ENCODE measurements at places on chromosomes 2 and 18.

- DNase-seq = no peak
These were observed 254.0 kb upstream of the RBMS1 start for GRCh38 chr2:160747501-160748170.

GRCh38 chr18:49751427-49752094 is 61.8 kb downstream of the ACAA2 start:
- DNase-seq = no peak

GRCh38 chr18:56148373-56148772 is 490.0 kb downstream of the TXNL1 start:
- no peak for DNase-seq

- no peak for DNase-seq
These were observed 32.2 kb downstream of the DOK6 start for GRCh38 chr18:69432847-69433246.

DNA sequence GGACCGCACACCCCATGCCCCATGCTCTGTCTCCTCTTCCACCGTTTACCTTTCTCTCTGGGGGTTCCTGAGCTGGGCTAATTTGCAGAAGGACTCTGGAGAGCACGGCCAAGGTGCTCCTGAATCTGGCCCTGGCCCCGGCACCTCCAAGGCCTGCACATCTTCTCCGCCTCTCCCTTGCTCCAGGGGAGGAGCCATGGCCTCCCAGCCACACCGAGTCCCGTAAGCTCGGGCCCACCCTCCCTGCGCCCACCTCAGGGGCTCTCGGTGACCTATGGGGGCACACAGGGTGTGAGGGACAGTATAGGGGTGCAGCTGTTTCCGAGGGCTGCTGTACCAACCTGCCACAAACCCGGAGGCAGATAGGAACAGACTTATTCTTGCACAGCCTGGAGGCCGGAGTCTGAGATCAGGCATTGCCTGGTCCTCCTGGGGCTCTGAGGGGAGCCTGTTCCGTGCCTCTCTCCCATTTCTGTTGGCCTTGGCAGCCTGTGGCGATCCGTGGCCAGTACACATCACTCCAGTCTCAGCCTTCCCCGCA is 127.3 kb upstream of the GPC1 start:
- no peak for DNase-seq

DNA sequence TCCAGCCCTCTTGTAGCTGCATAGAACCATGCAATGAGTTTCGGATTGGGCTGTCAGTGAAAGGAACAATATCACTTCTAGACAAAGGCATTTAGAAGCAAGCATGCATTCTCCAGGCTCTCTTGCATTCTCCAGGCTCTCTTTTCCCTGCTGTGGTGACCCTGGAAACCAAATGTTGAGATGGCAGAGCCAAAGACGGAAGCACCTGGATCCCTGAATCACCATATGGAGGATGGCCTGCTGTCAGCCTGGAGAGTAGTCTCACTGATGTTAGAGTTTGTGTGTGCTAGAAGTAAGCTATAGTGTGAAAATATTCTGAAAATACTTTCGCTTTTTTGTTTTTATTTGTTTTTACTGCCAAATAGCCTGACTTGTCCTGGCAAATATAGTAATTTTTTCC is 203.9 kb downstream of the C1D start:
- DNase-seq = no peak

DNA sequence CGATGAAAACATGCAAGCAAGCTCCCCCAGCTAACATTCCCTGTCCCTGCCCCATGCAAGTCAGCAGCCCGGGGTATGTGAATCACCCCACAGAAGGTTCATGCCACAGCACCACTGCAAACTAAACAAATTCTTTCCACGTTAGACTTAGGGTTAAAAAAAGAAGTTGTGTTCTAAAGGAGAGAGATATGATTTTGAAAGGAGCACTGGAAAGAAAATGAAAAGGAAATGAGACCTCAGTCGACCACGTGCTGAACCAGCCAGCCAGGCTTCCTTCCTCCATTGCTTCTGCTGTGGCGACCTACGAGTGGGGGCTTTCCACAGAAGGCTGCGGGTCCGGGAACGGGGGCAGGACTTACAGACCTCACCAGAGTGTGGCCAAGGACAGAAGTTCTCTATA is 52.0 kb downstream of the ARL4C start:
- DNase-seq = no peak

- DNase-seq = no peak
These were observed 22.0 kb downstream of the IL1RL2 start for GRCh38 chr2:102208774-102209173.

DNA sequence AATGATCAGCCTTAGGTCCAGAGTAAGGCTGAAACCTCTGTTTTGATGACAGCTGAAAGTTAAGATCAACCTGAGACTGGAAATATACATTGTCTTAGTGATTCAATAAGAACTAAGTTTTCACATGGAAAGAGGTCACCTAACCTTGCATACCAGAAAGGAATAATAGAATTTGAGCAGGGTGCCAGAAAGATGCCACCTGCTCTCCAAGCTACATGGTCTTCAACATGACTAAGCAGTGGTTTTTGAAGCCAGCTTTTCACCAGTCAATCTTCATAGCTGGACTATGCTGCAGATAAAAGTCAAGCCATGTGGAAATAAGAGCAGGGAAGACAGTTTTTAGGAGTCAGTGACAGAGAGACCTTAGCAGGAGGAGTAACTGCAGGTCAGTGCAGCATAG is 589.4 kb upstream of the SYT4 start:
- DNase-seq = no peak

DNA sequence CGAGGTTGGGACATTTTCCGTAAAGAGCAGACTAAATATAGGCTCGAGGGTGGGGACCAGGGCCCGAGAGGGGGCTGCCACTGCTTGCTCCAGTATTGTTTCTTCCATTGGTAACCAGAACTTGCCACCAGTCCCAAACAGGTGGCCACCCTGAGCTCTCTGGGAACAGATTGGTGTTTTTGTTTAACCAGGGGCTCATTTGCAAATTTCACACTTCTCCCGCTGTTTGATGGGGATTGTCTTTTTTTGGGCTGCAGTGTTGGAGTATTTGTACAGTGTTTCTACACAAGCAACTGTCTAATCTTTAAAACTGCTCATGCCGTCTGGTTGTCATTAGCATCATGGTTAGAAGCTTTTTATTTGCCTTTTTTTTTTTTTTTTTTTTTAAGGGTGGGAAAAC is 8.5 kb downstream of the AGAP1 start:
- DNase-seq = no peak

- DNase-seq = no peak
These were observed 143.4 kb downstream of the TMEM17 start for GRCh38 chr2:62362561-62362960.

DNA sequence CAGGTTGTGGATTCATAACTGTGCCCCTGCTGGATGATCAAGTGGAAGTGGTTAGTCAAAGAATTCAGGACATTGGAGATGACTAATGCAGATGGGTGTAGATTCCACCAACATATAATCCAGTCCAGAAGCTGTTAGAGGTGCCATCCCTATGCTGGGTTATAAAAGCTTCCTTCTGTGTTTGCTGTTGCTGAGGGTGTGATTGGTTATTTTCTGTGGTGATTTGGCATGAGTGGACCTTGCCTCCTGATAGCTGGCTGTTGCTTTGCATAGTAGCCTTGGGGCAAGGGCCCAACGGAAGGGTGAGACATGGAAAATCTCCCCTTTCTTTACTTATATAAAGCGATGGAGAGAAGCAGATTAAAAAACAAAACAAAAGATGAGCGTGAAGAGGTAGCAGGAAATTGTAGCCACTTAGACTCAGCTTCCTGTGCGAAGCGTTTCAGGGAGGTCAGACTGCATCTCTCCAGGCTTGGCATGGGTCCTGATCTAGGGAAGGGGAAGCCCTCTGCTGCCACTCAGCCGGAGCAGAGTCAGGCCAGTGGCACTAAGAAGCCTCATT is 190.4 kb downstream of the FMNL2 start:
- DNase-seq = no peak

DNA sequence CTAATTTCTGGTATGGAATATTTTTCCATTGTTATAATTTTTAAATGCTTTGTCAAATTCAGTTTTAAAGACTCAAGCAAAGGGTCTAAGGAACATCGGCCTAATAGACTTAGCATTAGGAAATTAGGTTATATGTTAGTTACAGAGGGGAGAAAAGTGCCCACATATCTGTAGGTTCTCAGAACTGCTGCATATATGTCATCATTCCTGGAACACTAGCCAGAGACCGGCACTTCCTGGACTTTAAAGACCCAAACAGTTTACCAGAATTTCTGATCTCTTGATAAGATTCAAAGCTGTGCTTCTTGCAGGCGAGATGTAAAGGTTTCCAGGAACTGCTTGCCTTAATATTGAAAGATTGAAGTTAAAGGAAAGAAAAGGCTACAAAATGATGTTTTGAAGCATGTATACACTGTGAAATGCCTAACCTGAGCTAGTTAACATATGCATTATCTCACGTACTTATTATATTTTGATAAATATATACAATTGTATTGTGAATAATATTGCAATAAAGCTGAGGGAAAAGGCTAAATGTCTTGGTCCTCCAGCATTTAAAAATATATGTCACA is 993.6 kb downstream of the LRP1B start:
- no peak for DNase-seq

GRCh38 chr18:40235836-40236235 is 1719.2 kb upstream of the PIK3C3 start:
- no peak for DNase-seq

DNA sequence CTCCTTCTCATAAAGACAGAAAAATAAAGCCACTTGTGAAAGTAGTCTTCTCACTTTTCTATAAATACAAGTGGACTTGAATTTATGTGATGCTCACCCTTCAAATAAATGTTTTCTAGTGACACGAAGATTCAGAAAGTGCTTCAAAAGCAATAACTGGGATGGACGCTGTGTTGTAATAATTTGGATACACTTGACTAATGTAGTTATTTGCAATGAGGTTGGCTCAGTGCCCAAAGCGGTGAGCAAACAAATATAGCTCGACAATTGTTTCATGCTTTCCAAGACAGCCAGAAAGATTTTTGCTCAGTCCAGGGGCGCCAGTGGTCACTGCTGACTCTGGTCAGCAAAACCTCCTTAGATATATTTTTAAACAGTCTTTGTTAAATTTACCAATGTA is 278.6 kb upstream of the KLHL14 start:
- DNase-seq = no peak

- DNase-seq = no peak
These were observed 221.9 kb downstream of the DYSF start for GRCh38 chr2:71675296-71675695.

- DNase-seq = no peak
These were observed 11.7 kb downstream of the NCK2 start for GRCh38 chr2:105756435-105756834.

DNA sequence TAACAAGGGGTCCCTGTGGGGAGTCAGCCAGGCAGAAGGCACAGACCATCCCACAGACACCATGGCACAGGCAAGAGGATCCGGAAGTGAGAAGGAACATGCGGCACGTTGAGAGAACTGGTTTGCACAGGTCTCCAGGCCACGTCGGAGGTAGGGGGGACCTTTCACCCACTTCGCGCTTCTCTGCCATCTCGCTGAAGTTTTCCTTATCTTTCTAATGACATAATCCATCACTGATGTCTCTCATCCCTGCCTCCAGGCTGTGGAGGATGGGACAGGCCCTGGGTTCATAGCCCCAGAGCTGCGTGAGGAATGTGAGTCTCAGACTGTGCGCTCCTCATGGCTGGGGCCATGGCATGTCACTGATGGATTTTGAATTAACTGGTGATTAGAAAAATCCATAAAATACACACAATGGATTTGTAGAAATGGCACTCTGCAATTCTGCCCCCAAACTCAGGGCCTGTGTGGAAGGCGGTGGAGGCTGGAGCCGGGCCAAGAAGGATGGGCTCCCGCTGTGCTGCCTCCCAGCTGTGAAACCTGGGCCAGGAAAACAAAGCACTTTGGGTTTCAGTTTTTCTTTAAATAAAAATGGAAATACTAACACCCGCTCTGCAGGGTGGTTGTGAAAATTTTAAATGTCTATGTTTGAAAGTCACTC is 113.3 kb upstream of the ALKAL2 start:
- DNase-seq = no peak

GRCh38 chr18:54150226-54150625 is 74.2 kb downstream of the MBD2 start:
- DNase-seq = no peak

DNA sequence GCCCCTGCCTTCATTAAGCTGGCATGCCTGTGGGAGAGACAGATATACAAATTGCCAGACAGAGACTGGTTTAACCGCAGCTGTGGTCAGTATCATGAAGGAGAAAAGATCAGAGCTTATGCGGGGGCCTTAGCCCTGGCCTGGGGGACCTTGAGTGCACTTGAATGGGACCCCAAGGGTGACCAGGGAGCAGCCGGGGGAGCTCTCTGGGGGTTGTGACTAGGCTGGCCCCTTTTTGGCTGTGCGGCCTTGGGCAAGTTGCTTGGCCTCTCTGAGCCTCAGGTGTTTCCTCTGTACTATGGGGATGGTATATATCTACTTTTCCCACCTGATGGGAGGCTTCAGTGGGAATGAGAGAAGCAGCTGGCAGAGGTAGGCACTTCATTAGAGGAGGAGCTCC is 35.7 kb downstream of the INHBB start:
- DNase-seq = no peak

DNA sequence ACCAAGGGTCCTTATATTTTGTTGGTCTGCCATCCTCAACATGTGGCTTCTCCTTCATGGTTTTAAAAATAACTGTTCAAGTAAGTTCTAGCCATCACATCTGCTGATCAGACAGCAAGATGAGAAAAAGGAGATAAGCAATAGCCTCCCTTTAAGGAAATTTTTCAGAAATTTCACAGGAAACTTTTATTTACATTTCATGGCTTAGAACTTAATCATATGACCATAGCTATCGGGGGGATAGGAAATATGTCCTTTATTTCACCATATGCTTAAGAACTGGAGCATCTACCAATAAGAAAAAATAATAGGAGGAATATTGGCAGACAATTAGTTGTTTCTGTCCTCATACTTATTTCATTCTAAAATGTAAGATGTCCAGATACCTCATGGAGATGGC is 16.2 kb downstream of the ATF2 start:
- no peak for DNase-seq

GRCh38 chr2:9262671-9263171 is 56.1 kb downstream of the ASAP2 start:
- no peak for DNase-seq

Data from stimulated activated CD8-positive, alpha-beta memory T cell treated with anti-CD3 and anti-CD28 coated beads, Interleukin-2, amount 100 ng/mL, for 48 hours (primary cell).